ENCODE measurements at places on chromosomes 4 and X.

- no peak for DNase-seq
These were observed 1.0 kb upstream of the EDA start for GRCh38 chrX:69614886-69615285.

- DNase-seq, result no peak
These were observed 32.7 kb upstream of the MAGED1 start for GRCh38 chrX:51860679-51861078.

DNA sequence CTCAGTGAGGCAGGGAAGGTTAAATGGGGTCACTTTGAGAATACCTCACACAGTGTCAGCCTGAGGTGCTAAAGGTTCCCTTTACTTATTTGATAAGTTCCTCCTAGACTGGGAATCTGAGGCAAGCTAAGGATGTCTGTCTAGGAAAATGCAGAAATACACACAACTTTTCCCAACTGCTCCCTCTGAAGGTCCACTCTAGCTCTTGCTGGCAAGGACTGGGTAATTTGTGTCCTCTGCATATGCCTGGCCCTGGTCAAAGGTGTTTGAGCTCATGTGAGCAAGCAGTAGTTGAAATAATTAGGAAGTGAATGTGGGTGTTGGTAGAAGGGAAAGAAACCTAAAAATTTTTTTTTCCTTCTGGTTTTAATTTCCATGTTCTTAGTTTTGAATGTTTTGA is 21.3 kb downstream of the TXLNG start:
- no peak for DNase-seq

DNA sequence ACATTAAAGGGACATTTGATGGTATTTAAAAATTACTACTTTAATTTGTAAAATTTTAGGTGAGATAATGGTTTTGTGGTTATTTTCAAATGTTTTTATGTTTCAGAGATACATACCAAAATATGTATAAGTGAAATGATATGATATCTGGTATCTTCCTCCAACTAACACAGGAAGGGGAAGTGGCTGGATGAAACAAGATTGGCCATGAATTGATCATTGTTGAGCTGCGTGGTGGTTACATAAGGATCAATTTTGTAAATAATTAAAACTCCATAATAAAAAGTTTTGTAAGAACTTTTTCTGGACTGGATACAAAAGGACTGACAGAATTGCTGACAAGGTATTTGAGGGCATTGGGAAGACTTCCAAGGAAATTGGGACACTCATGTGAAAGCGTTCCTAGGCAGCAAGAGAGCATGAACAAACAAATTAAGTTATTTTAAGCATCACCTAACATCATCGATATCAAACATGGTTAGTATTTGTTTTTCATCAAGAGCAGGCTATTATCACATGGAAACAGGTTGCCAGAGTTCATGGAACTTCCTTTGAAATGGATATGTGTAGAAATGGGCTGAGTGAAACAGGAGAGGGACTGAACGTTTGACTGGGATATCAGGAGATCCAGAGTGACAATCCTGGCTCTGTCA is 4.4 kb upstream of the PGM2 start:
- no peak for DNase-seq

GRCh38 chrX:132712350-132712749 is 223.5 kb upstream of the MBNL3 start:
- no peak for DNase-seq

- DNase-seq, result no peak
These were observed 447.3 kb downstream of the GRIA2 start for GRCh38 chr4:157667836-157668235.

- no peak for DNase-seq
These were observed 3.3 kb upstream of the PORCN start for GRCh38 chrX:48505481-48505880.

GRCh38 chr4:11440481-11441193 is 11.9 kb upstream of the HS3ST1 start:
- no peak for DNase-seq

DNA sequence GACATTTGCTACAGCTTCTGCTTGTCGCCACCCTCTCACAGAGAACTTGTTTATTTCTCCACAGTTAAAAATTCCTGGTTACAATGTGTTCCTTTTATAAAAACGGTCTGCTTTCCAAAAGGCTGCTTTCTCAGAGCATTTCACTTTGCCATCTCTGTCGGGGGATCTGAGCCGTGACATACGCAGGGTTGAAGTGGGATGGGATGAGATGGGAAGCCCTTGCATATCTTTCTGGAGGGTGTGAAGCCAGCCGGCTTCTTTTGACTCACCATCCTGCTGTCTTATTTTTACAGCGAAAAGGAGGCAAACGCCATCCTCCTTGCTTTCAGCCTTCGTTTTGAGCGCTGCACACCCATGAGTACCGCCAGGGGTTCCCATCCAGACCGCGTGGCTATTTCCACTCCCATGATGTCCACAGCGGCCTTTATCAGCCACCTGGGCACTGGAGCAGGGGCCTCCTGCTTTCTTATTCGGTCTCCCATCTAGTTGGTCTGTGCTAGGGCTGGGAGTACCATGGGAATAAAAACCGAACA is 99.8 kb upstream of the GATB start:
- no peak for DNase-seq

- no peak for DNase-seq
These were observed 42.9 kb downstream of the PSAPL1 start for GRCh38 chr4:7391637-7392437.

DNA sequence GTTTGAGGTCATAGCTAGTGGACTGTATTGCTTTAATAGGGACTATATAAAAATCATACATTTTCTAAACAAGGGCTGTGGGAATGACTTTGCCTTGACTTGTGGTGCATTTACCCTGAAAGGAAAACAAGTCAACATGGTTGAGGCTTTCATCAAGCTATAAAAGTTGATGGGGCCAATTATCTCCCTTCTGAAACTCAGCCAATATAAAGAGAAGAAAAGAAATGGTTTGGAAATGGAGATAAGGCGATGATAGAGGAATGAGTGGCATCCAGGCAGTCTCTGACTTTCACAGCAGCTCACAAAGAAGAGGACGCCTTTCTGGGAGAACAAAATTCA is 118.7 kb downstream of the SMARCA1 start:
- DNase-seq, result no peak

- no peak for DNase-seq
These were observed 83.6 kb downstream of the JAKMIP1 start for GRCh38 chr4:6116696-6117285.

DNA sequence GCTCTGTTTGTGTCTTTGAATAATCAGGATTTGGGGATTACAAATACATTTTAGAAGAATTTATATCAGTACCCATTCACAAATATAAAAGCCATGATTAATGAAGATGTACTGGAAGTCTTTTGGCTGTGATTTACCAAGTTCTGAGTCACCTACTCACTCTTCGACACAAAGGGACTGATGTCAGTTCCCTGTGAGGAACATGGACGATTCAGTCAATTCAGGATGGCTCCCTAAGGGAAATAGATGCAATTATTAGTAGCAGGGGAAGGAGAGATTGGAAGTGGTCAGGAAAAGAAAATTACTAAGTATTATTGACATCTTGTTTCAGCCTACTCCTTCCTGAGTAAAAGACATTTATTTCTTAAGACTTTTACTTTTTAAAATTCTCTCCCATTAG is 550.7 kb upstream of the SLIT2 start:
- no peak for DNase-seq

GRCh38 chrX:85084770-85085393 is 81.2 kb downstream of the APOOL start:
- no peak for DNase-seq

- DNase-seq, result no peak
These were observed 93.2 kb downstream of the GASK1B start for GRCh38 chr4:158079661-158080060.

DNA sequence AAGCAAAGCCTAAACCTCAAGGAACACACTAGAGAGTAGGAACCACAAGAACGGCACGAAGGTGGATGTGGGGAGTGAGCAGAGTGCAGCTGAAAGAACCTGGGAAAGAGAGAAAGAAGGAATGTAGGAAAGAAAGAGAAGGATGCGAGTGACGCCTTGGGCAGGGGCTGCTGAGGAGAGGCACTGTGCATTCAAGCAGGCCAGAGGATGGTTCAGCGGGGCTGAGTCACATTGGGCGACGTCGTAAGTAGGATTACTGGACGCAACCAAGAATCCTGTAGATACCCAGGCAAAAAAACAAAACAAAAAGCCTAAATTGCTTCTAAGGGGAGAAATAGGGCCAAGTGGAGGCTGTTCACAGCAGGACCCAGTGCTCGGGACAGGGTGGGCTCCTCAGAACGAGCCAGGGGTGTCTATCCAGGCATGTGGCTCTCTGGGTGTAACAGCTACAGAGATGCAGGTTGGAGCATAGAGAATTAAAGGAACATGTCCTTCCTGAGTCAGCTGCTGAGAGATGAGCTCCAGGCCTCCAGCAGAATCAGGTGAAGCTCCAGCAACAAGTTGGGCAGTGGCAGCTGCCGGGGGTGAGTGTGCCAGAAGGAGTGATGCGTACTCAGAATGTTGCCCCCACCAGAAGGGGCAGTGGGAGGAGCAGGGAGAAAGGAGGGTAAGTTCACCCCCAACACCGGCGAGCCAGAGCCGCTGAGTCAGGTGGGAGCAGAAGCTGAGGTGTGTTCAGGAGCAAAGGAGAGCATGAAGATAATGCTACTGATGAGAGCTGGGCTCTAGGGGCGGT is 38.6 kb downstream of the NELFA start:
- DNase-seq, result no peak

DNA sequence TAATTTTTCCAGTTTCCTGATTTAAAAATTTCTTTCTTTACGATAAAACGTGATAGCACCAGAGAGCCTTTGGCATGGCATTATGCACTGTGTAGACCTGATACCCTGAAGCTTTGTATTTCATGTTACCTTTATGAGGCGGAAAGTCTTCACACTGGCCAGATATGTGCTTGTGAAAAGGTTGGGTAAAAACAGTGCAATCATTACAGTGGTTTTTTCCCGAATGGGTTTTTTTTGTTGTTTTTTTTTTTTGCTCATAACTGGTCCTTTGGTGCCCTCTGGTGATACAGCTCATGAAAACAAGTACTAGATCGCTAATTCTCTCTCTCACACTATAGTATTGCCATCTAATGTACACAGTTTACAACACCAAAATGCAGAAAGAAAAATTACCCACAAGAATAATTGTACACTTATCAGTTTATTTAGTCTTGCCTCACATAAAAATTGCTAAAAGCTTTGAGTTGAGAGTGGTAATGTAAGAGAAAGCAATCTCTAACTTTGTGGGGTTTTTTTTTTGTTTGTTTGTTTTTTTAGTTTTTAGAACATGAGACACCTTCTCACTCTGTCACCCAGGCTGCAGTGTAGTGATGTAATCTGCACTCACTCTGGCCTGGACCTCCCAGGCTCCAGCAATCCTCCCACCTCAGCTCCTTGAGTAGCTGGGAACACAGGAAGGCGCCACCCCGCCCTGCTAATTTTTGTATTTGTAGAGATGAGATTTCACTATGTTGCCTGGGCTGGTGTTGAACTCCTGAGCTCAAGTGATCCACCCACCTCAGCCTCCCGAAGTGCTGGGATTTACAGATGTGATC is 21.3 kb downstream of the SPCS3 start:
- no peak for DNase-seq

DNA sequence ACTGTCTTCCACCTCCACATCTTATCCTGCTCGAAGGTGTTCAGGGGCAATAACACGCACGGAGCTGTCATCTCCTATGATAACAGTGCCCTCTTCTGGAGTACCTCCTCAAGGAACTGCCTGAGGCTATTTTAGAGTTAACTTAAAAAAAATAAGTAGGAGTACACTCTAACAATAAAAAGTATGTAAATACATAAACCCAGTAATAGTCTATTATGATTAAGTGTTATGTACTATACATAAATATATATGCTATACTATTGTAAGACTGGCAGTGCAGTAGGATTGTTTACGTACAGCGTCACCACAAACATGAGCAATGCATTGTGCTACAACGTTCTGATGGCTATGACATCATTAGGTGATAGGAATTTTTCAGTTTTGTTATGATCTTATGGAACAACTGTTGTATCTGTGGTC is 34.5 kb upstream of the TLR2 start:
- DNase-seq, result no peak

DNA sequence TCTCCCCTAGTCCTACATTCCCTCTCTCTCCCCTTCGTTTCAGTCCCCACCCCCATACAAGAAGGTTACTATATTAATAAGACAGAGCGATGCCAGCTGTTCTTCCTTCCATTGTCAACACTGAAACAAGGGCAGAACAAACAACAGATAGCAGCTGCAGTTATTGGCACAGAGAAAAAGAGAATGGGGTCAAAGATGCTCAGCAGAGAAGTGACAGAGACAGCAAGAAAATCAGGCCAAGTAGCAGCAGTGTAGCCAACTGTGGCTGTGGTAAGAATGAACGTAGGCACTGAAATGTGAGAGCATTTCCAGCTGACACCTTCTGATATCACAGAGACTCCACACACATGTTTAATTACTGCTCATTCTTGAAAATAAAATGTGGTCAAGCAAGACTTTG is 641.8 kb downstream of the FSTL5 start:
- no peak for DNase-seq

GRCh38 chrX:136250191-136251040 is 784 bp downstream of the MAP7D3 start:
- DNase-seq, result peak; percentile 3

GRCh38 chr4:151034829-151035228 is 19.7 kb upstream of the LRBA start:
- DNase-seq, result no peak

Measured in stimulated activated CD8-positive, alpha-beta memory T cell treated with anti-CD3 and anti-CD28 coated beads, Interleukin-15, amount 100 ng/mL, for 1 hour (primary cell).